ENCODE measurements at places on chromosomes 2 and 18.
A peak's percentile ranks its signal among the peaks of the same experiment; 100 is the strongest.

GRCh38 chr18:13376298-13376840, 157.8 kb downstream of the LDLRAD4 start:
- no peak for DNase-seq

- no peak for DNase-seq
Observed at GRCh38 chr2:4992226-4992625, 700.0 kb upstream of the SOX11 start.

DNA sequence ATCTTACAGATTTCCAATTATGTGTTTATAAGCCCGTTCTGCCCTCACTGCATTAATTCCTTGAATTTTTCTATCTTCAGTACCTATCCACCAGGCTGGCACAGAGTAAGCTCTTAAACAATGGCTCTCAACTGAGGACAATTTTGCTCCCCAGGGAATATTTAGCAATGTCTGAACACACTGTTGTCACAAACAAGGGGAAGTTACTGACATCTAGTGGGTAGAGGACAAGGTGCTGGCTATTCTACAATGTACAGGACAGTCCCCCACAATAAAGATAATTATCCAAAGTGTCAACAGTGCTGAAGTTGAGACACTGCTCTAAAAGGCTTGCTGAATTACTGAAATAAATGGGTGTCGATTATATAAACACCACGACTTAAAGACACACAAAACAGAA, 5.0 kb downstream of the NDUFS1 start:
- peak; percentile 6 for DNase-seq

DNA sequence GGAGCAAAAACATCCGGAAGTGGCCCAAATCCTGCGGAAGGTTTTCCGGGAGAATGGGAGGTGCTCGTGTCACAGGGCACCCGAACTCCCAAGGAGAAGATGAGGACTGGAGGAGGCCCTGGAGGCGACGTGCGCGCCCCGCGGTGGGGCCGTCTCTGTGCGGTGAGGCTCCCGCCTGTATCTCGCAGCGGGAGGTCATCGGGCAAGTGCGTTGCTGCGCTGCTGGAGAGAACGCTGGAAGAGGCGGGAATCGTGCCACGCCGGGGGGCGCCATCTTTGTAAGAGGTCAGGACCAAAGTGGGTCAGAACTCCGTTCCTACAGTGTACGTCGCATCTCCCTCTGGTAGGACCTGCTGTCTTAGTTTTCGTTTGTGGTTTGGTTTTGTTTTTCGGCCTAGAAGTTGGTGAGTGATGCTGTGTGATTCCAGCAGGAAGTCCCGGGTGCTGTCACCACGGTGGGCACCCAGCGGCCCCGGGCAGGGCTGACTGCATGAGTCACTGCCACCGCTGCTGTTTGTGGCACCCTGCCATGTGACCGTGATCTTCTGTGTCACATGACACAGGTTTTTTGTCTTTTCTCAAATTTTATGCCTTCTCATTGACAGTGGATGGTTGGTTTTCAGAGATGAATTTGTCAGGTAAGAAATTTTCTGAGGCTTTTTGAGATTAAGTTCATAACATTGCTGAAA, 21.5 kb upstream of the ATP9B start:
- DNase-seq = no peak

- no peak for DNase-seq
Observed at GRCh38 chr2:138676619-138677021, 103.6 kb downstream of the NXPH2 start.

DNA sequence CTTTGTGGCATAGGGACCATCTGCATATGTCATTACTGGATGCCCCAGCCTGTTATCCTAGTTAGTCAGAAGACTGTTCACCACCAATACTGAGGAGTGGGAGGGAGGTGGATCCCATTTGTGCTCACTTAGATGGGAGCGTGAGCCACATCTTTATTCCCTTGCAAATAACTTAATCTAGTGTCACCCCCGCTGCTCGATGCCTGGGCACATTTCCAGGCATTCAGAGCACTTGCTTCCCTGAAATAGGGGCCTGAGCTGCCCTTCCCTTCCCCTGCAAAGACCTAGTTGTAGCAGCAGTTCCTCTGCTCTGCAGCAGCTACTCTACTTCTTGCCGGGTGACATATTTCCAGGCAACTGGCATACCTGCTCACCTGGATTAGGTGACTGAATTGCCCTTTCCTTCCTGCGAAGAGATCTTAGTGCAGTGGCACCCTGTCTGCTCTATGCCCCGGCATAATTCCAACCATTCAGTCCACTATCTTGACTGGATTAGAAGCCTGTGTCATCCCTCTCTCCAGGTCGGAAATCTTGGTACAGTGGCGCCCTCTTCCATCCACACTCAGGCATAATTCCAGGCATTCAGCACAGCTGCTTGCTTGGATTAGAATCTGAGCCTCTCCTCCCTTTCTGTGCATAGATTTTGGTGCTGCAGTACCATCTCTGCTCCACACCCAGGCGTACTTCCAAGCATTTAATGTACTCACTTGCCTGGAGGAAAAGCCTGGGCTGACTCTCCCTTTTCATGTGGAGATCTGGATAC, 1389.1 kb upstream of the TMEFF2 start:
- peak; percentile 73 for DNase-seq

DNA sequence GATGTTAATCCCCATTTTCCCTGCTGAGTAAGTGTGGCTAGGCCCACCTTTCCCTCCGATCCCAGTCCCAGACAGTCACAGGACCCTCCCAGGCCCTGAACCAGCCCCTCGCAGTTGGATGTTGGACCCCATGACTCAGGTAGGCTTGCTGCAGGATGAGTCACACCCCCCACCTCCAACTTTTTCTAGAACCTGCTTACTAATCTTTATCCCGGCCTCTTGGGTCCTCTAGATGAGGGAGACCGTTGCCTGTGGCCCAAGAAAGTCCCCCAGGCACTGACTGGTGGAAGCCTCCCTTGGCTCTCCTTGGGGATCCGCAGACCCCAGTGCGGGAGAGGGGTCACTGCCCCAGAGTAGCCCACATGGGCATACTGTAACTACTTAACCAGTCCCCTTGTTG, 98.5 kb downstream of the SMAD7 start:
- no peak for DNase-seq

- no peak for DNase-seq
Observed at GRCh38 chr18:79384151-79384807, 11.5 kb upstream of the NFATC1 start.

- peak; percentile 11 for DNase-seq
Observed at GRCh38 chr2:177078416-177078815, 134.2 kb upstream of the HNRNPA3 start.

DNA sequence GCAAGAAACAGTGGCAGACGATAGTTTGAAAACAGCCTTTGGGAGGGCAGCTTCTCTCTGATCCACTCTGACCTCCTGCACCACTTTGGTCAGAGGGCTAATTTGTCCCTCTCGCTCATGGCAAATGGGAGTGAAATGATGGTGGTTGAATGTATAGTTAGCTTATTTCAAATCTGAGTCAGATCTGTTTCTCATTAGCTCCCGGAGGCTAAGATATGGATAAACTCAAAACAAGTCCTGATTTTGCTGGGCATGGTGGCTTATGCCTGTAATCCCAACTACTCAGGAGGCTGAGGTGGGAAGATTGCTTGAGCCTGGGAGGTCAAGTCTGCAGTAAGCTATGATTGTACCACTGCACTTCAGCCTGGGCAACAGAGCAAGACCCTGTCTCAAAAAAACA, 145.0 kb downstream of the ALK start:
- no peak for DNase-seq

- DNase-seq = no peak
Observed at GRCh38 chr2:3604207-3604877, 9.4 kb downstream of the COLEC11 start.

DNA sequence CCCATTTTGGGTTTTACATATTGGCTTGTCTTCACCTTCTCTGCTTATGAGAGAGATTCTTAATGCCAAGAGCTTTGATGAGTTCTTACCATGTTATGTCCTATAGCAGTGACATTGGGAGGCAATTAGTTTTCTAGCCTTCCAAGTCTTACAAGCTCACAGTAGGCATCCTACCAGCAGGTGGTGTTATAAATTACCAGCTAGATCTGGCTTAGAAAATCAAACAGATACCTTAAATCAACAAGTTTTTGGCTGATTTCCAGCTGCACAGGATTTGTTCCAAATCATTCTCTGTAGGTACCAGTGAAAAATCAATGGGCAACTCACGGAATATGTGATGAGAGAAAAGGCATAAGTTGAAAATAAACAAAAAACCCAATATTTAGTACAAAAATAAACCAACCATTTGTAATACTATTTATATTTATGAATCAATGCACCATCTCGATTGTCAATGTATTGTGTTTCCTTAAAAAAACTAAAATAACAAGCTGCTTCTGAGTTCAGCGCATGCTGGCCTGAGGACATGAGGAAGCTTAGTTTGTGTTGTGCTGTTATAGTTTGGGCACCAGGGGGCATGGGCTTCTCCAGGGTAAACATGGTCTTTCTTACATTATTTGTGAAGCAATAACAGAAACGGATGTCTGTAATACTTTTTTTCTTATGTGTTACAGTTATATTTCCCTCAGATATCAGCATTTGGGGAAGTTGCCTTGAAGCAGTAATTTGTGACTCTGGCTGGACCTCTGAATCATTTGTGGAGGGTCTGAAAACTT, 34.1 kb upstream of the NXPH2 start:
- peak; percentile 17 for DNase-seq

- DNase-seq = no peak
Observed at GRCh38 chr2:187924293-187924692, 367.4 kb upstream of the GULP1 start.

DNA sequence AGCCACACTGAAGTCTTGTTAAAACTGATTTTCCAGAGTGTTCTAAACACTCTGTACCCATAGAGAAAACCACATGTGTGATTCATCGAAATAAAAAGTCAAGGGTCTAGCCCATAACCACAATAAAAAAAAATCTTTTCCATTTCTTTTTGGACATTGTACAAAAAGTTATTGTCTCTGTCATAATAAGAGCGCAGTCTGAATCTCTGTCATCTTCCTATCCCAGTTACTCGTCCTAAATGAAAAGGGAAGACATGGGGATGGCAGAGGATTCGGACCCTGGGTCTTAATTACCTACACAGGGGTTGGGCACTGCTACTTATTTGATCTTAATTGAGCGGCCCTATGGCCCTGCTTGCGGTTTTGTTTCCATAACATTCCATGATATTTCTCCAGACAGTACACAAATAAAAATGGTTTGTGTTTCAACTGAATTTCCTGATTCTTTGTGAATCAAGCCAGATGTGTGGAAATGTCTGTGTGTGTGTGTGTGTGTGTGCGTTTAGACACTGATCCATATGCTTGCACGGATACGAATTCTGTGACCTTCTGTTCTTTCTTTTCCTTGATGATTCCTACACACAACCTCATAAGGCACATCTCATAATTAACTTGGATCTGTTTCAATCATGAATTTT, 133.4 kb upstream of the SPATS2L start:
- DNase-seq = no peak

DNA sequence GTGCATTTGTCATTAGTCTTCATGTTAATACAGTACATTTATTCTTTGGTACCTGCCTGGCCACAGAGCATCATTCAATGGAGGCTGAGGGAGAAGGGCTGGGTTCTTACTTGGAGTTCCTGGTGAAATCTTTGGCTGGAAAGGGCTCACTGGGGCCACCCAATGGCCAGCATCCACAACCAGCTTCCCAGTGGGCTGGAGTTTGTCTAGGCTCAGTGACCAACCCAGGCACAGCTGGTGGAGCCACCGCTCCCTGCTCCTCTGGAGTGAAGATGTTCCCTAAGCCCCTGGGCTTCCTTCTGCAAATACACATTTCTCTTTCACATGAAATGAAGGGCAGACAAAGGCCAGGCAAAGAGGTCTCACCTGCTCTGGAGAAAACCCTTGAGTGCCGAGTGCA, 34.4 kb downstream of the EHD3 start:
- DNase-seq = peak; percentile 31

GRCh38 chr18:50398947-50399346, 24.1 kb downstream of the SKA1 start:
- DNase-seq = peak; percentile 90

DNA sequence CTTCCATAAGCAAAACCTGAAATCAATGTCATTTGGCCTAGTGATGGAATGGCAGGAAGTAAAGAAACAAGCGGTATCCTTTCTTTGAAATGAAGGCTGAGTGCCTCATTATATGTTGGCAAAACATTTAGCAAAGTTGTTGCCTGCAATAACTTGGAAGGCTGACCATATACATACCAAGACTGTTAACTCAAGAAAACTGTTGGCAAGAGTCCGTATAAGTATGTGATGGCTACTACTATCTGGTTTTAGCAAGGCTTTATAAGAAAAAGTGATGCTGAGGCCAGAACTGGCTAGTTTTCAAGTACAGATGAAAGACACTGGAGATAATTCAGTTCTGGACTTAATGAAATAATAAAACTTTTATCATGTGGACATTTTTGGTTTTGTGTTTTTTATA, 356.2 kb downstream of the ZNF521 start:
- DNase-seq = no peak
